ENCODE measurements at places on chromosomes 6 and 20. TPM values are rescaled to one million over a fixed set of nuclear protein-coding genes. Genes with fewer than 3 reads are reported as not detected.
A peak's percentile ranks its signal among the peaks of the same experiment; 100 is the strongest.

Gene DLL1
- 26.8 TPM for total RNA-seq

Gene SPAG4
- 2.5 TPM for total RNA-seq

Gene PDYN
- not detected for total RNA-seq

Gene TREM2
- total RNA-seq, result 3.1 TPM

Gene SLC17A3
- not detected for total RNA-seq

Gene MUCL3
- total RNA-seq, result not detected

Gene TNFRSF6B
- total RNA-seq, result 1.4 TPM

Gene PBOV1
- not detected for total RNA-seq

Gene ERVFRD-1
- total RNA-seq, result 0.09 TPM

Gene RAD21L1
- not detected for total RNA-seq

Gene GSS
- 20.1 TPM for total RNA-seq

Gene GJA1
- total RNA-seq, result 160 TPM

DNA sequence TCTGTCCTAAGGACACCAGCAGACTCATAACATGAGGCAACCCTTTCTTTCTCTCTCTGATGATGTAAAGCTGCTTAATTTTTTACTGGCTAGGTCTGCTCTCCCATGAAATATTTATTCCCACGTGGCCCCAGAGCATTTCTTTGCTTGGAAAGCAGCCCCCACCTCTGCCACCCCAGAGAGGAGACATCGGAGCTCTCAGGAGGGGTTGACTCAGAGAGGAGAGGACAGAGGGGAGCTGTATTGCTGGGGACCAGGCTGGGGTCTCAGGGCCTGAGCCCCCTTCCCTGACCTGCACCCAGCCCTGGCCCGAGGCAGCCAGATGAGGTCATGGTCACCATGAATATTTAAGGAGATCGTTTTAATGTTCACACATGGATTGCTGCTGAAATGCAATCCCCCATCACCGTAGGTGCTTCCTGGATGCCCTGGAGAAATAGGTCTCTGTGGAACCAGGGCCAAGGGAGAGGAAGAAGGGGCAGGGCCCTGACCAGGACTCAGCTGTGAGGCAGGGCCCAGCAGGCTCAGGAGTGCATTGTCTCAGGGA is 117.5 kb downstream of the DLL1 start:
- no peak for DNase-seq

DNA sequence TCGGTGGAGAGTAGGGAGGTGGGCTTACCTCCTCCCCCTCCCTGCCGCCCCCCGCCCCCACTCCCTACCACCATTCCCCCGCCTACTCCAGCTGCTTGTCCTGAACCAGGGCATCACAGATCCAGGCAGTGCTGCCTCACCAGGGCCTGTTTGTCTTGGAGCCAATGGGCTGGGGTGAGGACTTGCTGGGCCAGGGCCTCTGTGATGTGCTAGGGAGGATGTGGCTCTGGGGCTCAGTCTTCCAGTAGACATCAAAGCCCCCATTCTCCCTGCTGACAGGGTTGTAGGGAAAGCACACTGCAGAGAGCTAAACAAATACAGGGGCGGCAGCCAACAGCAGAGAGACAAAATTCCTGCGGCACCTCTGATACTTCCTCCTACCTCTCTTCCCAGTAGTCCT is 48.2 kb upstream of the NXT1 start:
- no peak for DNase-seq

GRCh38 chr6:109521080-109521479 is 38.1 kb upstream of the ZBTB24 start:
- DNase-seq, result no peak

DNA sequence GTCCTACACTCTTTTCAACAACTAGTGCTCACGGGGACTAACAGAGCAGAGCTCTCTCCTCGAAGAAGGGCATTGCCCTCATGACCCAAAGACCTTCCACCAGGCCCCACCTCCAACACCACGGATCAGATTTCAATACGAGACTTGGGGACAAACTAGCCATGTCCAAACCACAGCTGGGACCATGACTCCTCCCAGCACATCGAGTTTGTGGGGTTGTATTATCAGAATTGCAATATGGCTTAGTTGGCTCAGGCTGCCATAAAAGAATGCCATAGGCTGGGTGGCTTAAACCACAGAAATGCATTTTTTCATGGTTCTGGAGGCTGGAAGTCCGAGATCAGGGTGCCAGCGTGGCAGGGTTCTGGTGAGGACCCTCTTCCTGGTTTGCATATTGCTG is 189.7 kb upstream of the PMEPA1 start:
- no peak for DNase-seq

- DNase-seq, result no peak
Measured at GRCh38 chr20:11791316-11791715, 126.4 kb upstream of the BTBD3 start.

- DNase-seq, result no peak
Measured at GRCh38 chr6:157675831-157676230, 147.2 kb upstream of the SNX9 start.

DNA sequence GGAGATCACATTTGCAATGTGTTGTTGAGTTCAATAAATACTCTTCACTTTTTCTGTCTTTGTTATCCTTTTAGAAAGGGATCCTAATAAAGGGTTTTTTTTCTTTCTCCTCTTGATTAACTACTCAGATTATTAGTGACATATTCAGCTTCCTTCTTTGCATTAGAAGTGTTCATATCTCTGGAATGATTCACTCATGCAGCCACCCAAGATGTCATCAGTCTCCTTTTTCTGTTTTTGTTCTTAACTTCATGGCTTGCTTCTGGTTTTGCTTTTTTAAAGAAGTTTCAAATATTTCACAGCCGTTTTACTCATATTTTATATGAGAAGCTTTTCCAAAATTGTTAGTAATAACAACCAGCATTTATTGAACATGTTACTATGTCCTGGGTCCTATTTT is 187.6 kb downstream of the TMEM242 start:
- no peak for DNase-seq

GRCh38 chr6:37643851-37644672 is 53.6 kb downstream of the MDGA1 start:
- DNase-seq, result no peak

GRCh38 chr6:55874316-55874715 is 1.1 kb downstream of the BMP5 start:
- no peak for DNase-seq

DNA sequence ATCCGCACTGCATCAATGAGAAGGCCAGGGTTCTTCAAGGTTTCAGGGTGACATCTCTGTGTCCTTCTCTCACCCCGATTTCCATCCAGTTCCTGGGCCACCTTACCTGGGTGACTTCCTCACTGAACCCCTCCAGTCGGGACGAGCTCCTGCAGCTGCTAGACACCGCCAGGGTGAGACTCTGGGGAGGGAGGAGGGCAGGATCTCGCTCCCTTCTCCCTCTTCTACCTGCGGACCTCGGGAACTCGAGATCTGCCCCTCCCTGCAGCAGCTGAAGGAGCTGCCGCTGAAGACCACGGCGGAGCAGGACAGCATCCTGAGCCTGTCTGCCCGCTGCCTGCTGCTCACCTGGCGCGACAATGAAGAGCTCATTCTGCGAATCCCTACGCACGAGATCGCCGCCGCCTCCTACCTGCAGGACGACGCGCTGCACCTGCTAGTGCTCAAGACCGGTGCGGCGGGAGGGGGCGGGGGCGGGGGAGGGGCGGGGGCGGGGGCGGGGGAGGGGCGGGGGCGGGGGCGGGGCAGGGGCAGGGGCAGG is 7.5 kb downstream of the CCM2L start:
- DNase-seq, result no peak

GRCh38 chr20:48827855-48828733 is at the start of gene PREX1:
PREX1 (minus strand) TSS chr20:48827999; CDS start chr20:48827860, 139 bp downstream.
- peak; percentile 87 for DNase-seq

- DNase-seq, result peak; percentile 61
Measured at GRCh38 chr20:37314617-37315016, 25.2 kb downstream of the MANBAL start.

DNA sequence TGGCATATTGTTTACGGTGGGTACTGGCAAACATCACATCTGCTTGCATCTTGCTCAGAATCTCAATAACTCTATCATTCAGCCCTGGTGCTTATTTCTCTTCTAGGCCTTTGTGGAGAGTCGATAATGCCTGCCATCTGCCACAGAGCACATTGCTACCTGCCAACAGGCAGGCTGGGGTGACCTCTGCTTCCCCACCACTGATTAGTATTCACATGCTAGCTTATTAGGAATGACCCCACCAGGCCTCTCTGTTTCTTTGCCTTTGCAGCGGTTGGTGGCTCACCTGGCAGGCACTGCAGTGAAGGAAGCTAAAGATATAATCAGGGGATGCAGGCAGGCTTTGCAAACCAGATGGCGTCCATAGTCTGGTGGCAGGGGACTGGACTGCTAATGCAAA is 154.5 kb downstream of the MMS22L start:
- no peak for DNase-seq

GRCh38 chr20:48293671-48294070 is 508.4 kb upstream of the SULF2 start:
- DNase-seq, result no peak

DNA sequence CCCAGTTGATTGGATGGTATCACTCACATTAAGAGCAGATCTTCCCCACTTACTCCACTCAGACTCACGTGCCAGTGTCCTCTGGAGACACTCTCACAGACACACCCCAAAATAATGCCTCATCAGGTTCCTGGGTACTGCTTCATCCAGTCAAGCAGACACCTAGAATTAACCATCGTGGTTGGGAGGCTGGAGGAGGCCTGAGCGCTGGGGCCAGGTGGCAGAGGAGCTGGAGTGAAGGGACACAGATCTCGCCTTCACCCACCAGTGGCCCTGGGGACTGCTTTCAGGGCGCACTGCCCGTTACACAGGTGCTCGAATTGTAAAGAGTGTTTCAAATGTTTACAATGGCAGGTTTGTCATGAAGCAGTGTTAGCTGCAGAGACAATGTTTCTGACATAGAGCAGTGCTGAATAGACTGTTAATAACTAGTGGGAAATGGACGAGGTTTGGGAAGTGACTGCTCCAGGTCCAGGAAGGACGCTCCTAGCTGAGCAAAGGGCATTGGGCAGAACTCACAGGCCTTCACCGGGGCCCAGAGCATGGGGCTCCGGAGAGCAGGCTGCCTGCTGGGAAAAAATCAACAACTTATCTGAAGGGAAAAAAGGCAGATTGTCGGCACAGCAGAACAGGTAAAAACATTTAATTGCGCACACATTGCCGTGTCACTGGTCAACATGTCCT is 38.4 kb downstream of the TMEM242 start:
- no peak for DNase-seq

DNA sequence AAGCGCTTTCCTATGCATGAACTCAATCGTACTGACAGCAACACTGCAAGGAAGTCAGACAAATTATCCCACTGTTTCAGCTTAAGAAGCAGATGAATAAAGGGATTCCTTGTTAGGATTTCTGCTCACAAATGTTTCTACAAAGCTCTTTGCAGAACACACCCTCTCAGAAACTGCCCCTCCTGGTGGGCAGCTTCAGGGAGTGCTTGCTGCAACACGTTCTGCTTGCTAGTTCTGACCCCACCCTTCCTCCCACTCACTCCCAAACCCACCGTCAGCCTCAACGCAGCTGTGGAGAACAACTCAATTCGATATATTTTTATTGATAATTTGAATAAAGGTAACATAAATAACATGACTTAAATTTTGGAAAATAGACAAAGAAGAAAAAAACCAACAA is 250.8 kb upstream of the PRDM1 start:
- DNase-seq, result no peak

- DNase-seq, result no peak
Measured at GRCh38 chr20:41154436-41155176, 17.3 kb downstream of the PLCG1 start.

DNA sequence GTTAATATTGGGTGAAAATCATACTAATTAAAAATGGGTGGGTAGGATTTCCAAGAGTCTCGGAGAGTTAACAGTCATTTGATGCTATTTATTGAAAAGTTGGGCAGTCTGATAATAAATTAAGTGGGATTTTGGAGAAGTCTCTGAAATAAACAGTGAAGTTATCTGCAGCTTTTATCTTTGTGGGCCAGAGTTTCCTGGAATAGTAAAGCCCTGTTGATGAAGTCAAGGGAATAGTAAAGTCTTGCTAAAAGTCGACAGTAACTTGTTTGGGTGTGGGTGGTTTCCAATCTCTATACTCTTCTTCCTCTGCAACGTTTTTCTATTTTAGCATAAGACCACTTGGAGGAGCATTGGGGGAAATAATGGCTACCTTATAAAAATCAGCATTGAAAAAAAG is 493.6 kb downstream of the EPM2A start:
- DNase-seq, result no peak

GRCh38 chr20:17859616-17860232 is 108.9 kb downstream of the SNX5 start:
- no peak for DNase-seq

GRCh38 chr6:40753675-40754448 is 166.7 kb upstream of the LRFN2 start:
- no peak for DNase-seq

GRCh38 chr6:53889365-53889764 is 94.6 kb downstream of the LRRC1 start:
- no peak for DNase-seq

DNA sequence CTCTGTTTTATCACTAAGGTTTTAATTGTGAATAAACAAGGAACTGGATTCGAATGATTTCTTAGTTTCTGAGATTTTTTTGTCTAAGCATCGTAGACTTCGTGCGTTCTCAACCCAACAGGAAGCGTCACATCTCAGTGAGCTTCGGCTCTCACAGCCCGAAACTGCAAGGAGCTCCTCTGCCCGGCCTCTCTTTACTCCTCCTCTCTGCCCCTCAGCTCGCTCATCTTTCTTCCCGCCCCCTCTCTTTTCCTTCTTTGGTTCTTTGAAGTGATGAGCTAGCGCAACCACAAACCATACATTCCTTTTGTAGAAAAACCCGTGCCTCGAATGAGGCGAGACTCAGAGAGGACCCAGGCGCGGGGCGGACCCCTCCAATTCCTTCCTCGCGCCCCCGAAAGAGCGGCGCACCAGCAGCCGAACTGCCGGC is 480 bp upstream of the NT5E start:
- DNase-seq, result peak; percentile 42

DNA sequence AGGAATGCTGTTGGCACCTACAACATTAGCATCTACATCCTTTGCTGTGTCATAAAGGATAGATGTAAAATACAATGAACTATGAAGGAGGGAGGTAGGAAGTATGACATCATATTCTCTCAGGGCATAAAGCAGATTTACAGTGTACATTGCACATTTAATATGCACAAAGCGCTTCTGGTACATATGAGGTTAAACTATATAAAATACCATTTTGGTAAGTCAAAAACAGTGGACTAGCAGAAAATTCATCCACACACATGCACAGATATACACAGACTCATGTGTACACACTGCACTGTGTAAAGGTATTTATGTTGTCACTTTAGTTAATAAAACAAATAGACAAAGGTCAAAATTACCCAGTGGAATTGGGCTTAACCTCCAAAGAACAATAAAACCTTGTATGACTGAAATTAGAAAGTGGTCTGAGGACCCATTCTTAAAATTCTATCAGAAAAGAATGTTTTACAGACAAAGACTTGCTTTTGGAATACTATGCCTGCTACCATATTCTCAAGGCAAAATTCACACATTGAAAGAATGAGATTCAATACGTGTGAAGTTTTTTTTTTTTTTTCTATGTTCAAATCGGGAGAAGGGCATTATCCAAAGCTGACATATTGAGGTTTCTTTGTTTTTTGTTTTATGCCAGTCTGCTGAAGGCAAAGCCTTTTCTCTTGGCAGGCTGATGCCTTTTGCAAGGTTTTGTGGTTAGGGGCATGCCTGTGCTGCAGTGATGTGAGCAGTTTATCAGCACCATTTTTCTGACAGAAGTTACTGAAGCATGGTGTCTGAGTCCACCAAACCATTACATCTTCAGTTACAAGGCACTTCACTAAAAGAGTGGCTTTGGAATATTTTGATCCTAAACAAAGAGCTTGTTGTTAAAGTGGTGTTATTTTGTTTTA is 199.0 kb downstream of the PLCB1 start:
- no peak for DNase-seq

- no peak for DNase-seq
Measured at GRCh38 chr6:150028799-150029198, 3.5 kb upstream of the RAET1L start.

GRCh38 chr6:130853555-130854183 is 26.5 kb downstream of the SMLR1 start:
- no peak for DNase-seq

Measured in left cardiac atrium (tissue), 4 donors.